Glutamatergic neuron (in vitro differentiated cells): ENCODE measurements at places on chromosomes 11 and 22.

GRCh38 chr11:46505741-46506482 is 87.9 kb downstream of the AMBRA1 start:
- no peak for DNase-seq

GRCh38 chr11:64603411-64604110 is 12.5 kb downstream of the SLC22A12 start:
- DNase-seq = no peak

- DNase-seq = no peak
Measured at GRCh38 chr22:47113853-47114415, 351.5 kb downstream of the TBC1D22A start.

GRCh38 chr11:3723014-3723708 is 52.0 kb upstream of the CHRNA10 start:
- no peak for DNase-seq

DNA sequence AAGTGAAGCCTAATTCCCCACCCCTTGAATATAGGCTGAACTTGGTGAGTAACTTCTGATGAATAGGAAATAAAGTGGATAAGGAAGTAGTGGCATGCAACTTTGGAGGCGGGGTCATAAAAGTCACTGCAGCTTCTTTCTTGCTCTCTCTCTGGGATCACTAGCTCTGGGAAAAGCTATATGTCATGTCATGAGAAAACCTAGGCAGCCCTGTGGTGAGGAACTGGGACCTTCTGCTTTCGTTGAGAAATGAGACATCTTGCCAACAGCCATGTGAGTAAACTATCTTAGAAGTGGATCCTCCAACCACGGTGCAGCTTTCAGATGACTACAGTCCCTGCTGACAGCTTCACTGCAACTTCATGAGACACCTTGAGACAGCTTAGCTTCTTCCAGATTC is 15.7 kb downstream of the ZNF214 start:
- DNase-seq = no peak

DNA sequence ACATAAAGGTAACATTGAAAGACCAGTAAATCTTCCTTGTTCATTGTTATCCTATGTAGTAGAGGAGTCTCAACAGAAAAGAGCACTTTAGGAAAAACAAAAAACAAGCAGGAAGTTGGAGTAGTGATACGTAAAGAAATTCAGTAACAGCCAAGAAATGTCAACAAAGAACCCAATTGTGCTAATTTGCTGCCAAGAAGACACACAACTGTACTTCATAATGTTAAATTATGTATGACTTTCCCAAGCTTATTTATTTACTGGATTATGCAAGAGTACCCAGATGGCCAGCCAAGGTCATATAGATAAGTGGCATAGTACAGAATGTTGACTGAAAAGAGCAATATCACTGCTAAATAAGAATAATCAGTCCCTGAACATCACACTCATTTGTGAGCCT is 264.7 kb upstream of the CCDC179 start:
- DNase-seq = no peak

DNA sequence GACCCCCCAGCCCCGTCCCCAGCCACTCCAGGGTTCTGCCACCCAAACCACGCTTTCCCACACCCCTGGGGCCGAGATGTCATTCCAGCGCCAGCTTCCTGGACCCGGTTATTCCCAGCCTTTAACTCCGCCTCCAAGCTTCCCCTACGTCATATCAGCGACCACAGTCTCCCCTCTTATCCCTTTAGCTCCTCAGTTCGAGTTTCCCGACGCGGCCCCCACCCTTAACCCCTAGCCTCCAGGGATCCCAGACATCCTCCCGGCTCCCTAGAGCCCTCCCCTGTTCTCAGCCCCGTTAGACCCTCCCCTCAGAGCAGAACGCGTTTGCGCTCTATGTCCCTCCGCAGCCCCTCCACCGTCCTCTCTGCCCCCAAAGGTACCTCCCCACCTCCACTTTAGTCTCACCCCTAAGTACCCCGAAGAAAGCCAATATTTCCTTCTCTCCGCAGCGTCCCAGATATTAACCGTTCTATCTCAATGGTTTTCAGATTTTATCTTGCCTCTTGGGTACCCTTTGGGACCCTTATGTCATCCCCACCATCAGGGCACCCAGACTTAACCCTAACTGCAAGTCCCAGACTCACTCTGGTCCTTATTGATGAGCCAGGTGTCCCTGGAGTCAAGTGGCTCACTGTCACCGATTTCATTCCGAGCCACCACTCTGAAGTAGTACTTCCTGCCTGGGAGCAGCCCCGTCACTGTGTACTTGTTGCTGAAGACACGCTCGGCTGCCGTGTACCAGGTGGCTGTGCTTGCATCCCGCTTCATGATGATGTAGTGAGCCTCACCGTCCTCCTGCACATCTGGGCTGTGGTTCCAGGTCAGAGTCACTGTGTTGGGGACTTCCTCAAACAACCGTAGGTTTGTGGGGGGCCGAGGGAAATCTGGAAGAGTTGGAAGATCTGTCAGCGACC is 8.0 kb downstream of the TMEM86A start:
- DNase-seq = peak; percentile 50

DNA sequence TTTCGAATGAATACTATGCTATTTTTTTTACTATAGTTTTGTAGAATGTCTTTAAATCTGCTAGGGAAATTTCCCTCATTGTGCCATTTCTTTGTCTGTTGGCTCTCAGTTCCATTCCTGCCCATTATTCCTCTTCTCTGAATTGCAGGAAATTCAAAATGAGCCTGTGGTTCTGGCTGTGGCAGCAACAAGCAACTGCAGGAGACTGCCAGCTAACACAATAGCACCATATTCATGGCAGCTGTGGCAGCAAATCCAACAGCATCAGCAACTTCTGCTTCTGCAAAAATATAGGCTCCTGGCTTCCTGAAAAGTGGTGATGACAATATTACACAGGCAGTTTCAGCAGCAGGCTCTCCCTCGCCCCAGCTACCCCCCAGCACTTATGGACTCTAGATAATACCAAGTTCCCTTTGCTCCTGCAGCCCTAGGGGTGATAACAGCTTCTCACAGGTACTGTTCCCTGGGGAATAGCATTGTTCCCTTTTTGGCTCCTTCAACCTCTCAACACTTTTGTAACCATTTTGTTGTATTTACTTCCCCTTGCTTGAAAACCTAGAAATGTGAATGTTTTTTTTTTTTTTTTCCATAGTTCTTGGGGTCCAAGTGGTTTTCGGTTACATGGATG is 9.3 kb downstream of the PATE4 start:
- no peak for DNase-seq

DNA sequence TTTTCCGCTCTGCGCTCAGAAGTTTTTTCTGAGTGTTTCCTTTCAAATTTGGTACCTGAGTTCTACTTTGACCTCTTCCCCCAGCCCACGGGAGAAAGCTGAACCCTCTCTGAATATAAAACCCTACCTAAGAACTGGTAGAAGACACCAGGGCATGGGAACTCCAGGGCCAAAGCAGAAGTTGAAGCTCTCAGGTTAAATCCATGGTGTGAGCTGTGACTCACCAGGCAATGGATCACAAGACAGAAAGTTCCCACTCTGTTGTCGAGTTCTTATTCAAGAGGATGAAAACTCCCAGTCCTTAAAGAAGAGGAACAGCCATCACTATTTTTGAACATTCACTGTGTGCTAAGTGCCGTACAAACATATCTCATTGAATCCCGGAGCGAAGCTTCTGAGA is 8.9 kb downstream of the TMEM218 start:
- no peak for DNase-seq

DNA sequence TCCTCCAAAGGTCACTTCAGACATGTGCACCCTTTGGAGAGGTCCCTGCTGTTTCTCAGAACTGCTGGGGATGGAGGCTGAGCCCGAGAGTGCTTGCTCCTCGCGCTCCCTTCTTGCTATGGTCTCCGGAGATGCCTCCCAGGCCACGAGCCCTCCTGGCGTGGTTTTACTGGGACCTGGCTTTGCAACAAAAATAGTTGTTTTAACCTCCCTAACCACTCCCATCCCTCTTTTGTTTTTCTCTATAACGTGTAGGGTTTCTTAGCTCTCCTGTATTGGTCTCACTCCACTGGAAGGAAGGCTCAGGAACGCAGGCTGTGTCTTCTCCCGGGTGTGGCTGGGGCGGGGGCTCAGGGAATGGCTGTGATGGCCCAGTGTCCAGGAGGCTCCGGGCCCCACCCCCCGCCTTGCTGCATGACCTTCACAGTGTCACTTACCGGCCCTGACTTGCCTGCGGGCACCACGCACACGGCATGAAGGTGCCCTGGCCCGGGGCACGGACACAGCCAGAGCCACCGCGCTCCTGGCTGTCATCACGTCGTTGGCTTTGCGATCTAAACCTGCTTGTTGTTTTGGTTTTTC is 5.6 kb downstream of the PTDSS2 start:
- no peak for DNase-seq

GRCh38 chr11:122984186-122985011 is 2.8 kb upstream of the BSX start:
- DNase-seq = peak; percentile 48

GRCh38 chr11:127044535-127044934 is 44.0 kb upstream of the KIRREL3 start:
- DNase-seq = no peak

- no peak for DNase-seq
Measured at GRCh38 chr11:68215524-68216170, 2.6 kb upstream of the KMT5B start.

DNA sequence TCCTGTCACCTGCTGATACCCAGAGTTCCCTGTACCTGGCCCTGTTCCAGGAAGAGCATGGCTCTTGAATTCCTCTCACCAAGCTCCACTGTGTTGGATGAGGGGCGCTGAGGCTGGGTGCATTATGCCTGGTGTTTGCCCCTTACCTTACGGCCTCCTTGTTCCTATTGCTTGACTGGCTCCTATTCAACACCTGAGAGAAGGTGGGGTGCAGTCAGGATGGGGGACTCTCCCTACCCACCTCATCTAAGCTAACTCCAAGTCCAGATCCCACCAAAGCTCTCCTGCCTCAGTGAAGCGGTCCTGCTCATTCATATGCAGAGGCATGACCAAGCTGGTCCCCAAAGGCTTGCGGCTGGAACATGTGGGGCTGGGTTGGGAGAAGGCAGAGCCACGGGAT is 35.8 kb upstream of the RIC3 start:
- no peak for DNase-seq

- DNase-seq = no peak
Measured at GRCh38 chr11:74540270-74540669, 46.7 kb upstream of the LIPT2 start.

DNA sequence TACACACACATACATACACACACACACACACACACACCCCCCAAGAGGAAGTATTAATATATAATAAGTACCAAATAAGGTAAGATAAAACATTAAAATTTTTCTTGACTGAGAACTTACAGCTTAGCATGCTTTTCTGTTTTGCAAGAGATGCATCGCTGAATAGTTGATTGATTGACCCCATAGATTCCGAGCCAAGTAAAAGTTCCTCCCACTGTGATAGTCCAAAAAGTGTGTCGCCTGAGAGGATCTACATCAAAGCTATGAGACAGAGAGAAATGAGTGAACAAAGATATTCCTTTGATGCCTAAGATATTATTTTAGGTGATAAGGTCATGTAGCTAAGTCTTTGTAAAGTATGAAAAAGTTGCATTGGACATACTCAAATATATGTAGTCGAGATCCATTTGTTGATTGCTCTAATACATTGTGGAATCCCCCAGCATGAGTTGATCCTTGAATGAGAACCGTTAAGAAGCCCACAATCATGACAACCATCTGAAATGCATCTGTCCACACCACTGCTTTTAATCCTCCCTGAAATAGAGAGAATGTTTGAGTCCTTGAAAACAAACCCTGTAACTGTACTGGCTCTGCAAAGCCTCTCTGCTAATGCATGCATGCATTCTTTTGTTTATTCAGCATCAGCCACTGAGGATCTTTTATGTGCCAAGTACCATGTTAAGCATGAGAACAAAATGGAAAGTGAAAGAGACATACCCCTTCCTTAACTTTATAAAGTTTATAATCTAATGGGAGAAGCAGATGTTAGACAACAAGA is 18.3 kb downstream of the SLC5A12 start:
- no peak for DNase-seq

DNA sequence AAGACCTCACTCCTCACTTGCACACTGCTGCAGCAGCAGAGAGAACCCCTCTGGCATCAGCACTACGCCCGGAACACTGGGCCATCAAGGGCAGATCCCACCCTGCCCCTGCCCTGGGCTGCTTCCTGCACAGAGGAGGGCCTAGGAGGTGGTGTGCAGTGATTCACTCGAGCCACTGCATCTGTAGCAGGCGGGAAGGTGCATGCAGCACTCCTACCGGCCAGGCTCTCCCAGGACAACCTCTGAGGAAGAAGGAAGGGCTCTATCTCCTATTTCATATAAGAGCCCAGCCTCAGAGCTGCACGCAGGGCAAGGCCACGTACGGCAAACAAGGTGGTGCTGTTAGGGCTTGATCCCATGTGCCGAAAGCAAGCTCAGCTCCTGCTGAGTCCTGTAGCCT is 14.2 kb downstream of the RANGAP1 start:
- DNase-seq = no peak

- no peak for DNase-seq
Measured at GRCh38 chr11:100849009-100849900, 162.2 kb downstream of the ARHGAP42 start.
